Hippocampal formation (tissue), 2 donors: ENCODE measurements at places on chromosomes 2 and 18.

- DNase-seq: no peak
These were observed 55.2 kb upstream of the SEMA4C start for GRCh38 chr2:96924775-96925747.

GRCh38 chr18:48801728-48802542 lies 148.8 kb downstream of the SMAD7 start:
- no peak for DNase-seq

DNA sequence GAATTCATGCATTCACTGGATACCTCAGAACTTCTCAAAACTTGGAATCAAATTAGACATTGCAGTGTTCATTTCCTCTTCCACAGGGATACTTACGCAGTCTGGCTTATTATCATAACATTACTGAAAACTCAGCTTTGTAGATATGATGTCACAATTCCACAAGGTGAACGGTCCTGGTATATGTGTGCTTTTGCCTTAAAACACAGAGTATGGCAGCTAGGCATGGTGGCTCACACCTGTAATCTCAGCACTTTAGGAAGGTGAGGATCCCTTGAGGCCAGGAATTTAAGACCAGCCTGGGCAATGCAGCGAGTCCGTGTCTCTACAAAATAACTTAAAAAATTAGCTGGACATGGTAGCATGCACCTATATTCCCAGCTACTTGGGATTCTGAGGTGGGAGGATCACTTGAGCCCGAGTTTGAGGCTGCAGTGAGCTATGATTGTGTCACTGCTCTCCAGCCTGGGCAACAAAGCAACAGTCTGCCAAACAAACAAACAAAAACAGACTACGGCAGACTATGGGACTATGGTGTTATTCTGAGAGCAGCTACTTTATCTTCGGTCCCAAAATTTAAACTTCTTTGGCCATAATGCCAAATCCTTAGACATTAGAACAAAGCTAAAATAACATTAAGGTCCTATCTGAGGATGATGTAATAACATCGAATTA lies 1191.9 kb upstream of the SLC39A10 start:
- DNase-seq: no peak

GRCh38 chr2:144165599-144166250 lies 354.2 kb downstream of the ZEB2 start:
- DNase-seq: no peak

DNA sequence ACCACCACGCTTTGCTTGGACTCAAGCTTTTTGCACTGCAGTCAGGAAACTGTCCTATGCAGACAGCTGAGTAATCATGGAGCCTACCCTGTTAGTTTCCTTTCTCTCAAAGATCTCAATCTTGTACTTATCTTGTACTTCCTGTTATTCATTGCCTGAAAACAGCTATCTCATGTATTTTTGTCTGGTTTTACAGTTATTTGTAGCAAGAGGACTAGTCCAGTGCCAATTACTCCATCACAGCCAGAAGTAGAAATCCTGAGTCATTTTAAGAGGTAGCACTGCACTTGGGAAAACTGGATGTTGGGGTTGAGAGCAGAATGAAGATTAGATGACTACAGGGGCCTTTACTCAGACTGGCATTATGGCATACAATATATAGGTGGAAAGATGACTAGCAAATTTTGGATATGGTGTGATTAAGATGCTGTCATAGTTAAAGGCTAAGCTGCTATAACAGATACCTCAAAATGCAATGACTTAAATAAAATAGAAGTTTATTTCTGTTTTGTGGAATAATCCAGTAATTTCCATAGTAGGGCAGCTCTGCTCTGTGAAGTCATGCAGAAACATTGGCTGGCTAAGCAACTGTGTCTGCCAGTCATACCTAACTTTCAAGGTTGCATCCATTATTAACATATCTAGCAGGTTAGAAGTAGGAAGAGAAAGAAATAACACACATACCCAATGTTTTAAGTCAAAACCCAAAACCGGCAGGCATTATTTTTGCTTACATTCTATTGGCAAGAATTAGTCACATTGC lies 21.1 kb upstream of the CHMP3 start:
- DNase-seq: no peak

GRCh38 chr18:10284540-10285282 lies 169.7 kb upstream of the APCDD1 start:
- DNase-seq: no peak

DNA sequence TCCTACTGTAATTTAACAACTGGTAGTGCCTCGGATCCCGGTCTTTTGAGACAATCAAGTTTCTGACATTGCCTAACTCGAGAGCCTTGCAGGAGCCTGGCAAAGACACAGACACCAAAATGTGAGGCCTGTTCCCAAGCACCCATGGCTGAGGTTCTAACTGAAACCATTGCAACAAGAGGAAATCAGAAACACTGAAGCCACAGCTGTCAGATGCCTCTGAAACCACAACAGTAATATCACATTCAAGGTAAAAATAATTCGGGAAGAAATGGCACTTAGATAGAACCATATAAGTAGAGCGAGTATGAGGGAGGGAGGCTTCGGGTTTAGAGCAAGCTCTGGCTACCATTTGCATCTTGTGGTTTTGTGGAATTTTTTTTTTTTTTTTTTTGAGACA lies 285.9 kb downstream of the FBXO15 start:
- no peak for DNase-seq

GRCh38 chr2:31764169-31764568 lies 183.4 kb upstream of the SRD5A2 start:
- no peak for DNase-seq

GRCh38 chr2:16615687-16616615 lies 49.7 kb downstream of the CYRIA start:
- peak; percentile 81 for DNase-seq

DNA sequence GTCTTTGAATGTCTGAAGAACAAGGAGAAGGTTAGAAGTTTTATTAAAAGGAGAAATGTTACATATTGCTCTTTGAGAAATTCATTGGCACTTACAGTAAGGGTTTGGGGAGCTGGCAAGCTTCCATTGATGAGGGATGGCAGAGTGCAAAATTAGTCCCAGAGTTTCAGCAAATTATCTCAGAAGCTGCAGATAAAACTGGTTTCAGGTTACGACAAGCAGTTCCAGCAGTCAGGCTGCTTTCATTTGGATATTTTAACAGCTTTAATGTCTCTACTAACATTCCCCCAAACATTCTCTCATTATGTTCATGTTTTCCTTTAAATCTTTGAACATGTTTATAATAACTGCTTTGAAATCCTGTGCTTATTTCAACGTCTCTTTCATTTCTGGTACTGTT lies 153.1 kb downstream of the TTC27 start:
- DNase-seq: no peak

- DNase-seq: no peak
These were observed 62.3 kb upstream of the YWHAQ start for GRCh38 chr2:9693196-9693491.

- DNase-seq: no peak
These were observed 101.2 kb downstream of the LTBP1 start for GRCh38 chr2:33047939-33048338.

DNA sequence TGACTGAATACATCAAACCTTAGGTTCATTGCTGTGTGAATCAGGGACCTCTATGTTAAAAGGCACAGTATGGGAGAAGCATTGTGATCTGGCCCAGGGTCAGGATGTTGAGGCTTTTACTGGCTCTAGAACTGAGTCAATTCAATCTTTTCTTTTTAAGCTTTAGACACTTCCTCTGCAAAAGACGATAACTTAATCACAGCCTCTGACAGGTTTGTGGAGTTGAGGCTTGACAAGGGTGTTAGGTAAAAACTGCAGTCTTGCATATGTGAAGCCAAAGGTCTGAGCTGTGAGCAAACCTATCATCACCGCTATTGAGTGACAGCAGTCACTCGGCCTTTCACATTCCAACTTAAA lies 17.3 kb upstream of the ARHGAP25 start:
- no peak for DNase-seq

DNA sequence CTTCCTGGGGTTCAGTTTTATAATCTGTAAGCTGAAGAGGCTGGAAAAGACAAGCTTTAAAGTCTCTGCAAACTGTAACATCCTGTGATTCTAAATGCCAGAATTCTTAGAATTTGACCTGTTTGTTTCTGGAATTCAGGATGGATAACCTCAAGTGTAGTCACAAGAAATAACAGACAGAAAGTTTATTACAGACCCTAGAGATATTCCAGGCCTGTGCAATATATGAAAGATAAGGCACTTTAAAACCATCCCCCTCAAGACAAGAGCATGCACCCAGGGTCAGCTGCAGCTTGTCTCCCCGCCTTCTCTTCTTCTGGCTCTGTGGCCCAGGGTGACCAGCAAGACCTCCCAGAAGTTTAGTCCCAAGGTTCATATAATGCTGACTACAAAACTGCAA lies 298.7 kb upstream of the ACVR2A start:
- no peak for DNase-seq

GRCh38 chr2:97766567-97766966 lies 53.2 kb downstream of the ZAP70 start:
- DNase-seq: no peak

DNA sequence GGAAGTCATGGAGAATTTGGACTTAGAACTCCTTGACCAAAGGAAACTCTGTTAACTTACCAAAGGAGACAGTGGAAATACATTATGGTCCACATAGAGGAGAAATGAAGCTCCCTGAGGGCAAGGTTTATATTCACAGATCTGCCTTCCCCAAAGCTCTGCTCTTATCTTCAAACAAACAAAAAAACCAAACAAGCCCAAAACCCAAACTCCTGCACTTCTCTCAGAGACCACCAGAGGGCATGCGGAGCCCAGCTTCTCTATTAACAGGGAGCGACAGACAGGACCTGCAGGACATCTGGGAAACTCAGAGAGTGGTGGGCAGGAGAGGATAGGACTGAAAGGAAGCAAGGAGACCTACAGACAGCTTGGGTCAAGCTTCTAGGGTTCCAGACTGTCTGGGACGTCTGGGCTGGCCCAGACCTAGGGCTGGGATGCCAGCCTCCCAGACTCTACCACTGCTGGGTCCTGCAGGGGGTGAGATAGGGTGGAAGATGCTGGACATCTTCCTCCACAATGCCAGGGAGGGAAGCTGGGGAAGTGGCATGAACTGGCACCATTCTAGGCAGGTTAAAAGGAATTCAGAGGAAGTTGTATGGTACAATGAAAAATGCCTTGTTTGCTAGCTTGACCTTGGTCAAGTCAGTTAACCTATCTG lies 4.0 kb upstream of the WNT10A start:
- peak; percentile 45 for DNase-seq

DNA sequence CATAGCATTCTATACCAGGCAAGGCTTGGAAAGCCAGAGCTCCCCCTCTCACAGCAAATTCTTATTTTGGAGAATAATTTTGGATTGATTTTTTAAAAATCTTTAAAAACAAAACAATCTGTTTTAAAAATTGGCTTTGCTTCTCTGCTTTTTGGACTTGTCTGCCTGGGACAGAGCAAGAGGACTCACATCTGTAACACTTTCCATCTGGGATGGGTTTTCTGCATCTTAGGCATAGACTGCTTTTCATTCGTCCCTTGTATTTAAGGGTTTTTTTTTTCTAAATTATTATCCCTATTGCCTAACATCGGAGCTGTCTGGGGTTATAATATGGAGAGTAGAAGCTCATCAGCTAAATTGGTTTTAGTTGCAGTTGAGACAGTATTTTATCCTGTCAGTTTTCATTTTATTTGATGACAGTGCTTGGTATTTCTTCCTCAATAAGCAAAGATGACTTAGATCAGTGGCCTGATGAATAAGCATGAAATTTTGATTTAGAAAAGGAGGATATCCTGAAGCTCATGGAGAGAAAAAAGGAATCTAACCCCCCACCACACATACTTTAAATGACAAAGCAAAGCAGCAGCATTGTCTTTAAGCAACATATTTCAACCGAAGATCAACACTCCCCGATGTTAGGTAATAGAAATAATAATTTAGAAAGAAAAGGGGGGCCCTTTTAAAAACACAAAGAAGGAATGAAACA lies 2.3 kb upstream of the FZD7 start:
- DNase-seq: no peak

GRCh38 chr2:128412181-128412871 lies 93.7 kb upstream of the HS6ST1 start:
- no peak for DNase-seq

DNA sequence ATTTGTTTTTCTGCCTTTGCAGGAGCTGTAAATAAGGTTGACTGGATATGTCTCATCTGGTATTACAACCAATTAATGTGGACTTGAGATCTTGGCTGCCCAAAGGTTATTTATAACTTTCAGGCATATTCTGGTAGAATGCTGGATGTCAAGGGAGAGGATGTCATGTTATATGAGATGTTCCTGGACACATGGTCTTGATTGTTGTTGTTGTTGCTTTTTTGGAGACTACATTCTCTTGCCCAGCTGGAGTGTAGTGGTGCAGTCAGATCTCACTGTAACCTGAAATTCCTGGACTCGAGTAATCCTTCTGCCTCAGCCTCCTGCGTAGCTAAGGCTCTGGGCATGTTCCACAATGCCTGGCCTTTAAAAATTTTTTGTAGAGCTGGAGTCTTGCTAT lies 83.3 kb downstream of the LCLAT1 start:
- DNase-seq: no peak

- no peak for DNase-seq
These were observed 107.3 kb downstream of the SH3BP4 start for GRCh38 chr2:235059161-235059560.

GRCh38 chr2:230219419-230220331 lies at the start of gene SP110:
TSS of gene SP110 (minus strand) at chr2:230219984. CDS start at chr2:230216927, 3,057 bp downstream.
- DNase-seq: peak; percentile 46

DNA sequence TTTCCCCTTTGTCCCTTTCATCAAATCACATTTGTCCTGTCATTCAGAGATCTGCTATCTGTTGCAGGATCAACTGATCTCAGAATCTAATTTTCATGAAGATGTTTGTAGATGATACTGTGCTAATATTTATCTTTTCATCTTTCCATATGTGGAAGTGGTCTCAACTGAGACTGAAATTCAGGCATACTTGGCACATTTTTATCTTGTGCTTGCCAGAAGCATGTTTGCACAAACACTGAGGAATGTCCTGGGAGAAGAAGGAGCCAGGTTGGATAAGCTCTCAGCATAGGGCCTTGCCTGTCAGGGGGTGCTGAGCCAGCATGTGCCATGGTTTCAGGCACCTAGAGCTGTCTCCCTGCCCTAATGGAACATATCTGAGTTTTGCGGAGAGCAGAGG lies 24.5 kb upstream of the MMADHC start:
- no peak for DNase-seq

DNA sequence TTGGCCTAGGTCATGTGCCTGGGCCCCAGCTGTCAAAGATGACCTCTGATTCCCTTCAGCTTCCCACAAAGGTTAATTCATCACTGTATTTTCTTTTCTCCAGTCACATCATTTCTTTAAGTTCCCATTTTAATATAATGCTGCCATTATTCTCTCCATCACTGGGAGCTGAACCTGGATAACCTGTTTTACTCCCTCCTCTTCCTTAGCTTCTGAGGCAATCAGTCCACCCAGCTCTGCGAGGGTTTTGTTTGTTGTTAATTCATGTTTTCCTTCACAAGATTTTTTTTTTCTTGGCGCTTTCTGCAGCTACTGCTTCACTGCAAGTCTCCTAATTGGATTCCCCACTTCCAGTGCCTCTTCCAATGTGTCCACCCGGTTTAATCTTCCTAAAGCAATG lies 5.1 kb upstream of the EML4 start:
- no peak for DNase-seq

DNA sequence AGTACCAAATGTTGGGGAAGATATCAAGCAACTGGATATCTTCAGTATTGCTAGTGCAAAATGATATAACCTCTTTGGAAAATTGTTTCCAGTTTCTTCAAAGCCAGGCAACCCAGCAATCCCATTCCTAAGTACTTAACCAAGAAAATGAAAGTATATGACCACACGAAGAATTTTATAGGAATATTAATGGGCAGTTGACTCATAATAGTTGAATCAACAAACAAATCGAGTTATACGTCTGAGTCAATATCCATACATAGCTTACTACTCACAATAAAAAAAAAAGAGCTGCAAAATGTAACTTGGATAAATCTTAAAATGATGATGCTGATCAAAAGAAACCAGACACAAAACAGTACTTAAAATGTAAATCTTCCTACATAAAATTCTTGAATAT lies 810.4 kb downstream of the METTL4 start:
- DNase-seq: no peak
